Right lobe of liver (tissue), 6 donors: ENCODE measurements at places on chromosomes 12 and 14. TPM values are rescaled to one million over a fixed set of nuclear protein-coding genes. Genes with fewer than 3 reads are reported as not detected.

GRCh38 chr12:93968536-93969285, 179.7 kb upstream of the PLXNC1 start:
- DNase-seq = no peak
- no peak overlapping the region for H3K4me3 ChIP-seq
- no peaks in the 10 kb centered on the region for H3K36me3 ChIP-seq
- no peak overlapping the region for H3K27ac ChIP-seq

- H3K4me3 ChIP-seq = no peak overlapping the region
- H3K36me3 ChIP-seq = no peaks in the 10 kb centered on the region
- DNase-seq = no peak
- no peaks in the 10 kb centered on the region for H3K4me1 ChIP-seq
- no peaks in the 10 kb centered on the region for H3K27me3 ChIP-seq
- H3K27ac ChIP-seq = no peak overlapping the region
These were observed 926.7 kb downstream of the DIO2 start for GRCh38 chr14:79284621-79285020.

DNA sequence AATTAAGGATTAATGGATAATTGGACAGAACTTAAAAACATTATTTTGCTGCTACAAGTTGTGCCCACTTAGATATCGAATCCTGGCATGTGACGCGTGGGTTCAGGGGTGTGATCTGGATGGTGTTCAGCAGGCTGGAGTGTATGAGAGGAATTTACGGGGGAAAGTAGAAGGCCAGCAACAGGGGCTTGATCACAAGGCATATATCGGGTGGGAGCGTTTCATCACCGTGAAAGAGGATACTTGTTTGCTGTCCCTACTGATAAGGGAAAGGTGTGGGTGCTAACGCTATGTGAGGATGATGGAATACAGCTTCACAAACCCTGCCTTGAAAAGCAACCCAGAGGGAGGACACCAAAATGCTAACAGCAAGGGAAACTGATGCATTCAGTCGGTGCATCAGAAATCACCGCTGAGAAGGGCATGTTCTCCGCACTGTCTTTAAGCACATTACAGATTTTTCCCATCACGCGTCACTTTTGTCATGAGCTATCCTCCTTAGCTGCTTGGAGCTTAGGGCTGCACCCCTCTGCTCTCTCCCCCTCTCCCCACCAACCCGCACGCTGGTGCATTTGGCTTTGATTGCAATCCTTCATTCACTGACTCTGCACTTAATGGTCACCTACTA, 13.4 kb downstream of the HHIPL1 start:
- H3K4me3 ChIP-seq = no peak overlapping the region
- H3K36me3 ChIP-seq = no peaks in the 10 kb centered on the region
- H3K27ac ChIP-seq = no peak overlapping the region

- peak overlapping the region; percentile 86 for H3K4me3 ChIP-seq
- no peaks in the 10 kb centered on the region for H3K27me3 ChIP-seq
These were observed 44.4 kb upstream of the PNMA1 start for GRCh38 chr14:73758392-73759182.

DNA sequence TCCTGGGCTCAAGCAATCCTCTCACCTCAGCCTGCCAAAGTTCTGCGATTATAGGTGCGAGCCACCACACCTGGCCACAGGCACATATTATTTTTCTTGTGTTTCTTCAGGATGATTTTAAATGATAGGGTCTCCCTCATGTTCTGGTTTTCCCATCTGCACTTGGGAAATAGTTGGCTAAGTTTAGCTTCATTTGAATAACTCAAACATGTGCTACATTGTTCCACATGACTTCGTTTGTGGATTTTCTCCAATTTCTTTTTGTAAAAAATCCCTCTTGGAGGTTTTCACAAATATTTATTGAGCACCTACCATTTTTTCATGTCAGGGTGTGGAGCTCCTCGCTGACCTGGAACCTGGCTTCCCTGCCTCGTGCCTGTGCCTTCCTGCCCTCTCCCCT, 55.2 kb upstream of the GNPNAT1 start:
- peaks cover 21% of the 10 kb centered on the region for H3K4me1 ChIP-seq
- H3K27ac ChIP-seq = no peak overlapping the region
- H3K27me3 ChIP-seq = no peaks in the 10 kb centered on the region
- DNase-seq = no peak
- no peak overlapping the region for H3K4me3 ChIP-seq

GRCh38 chr14:86299994-86300393, 770.0 kb downstream of the FLRT2 start:
- H3K27ac ChIP-seq = no peak overlapping the region
- DNase-seq = no peak
- no peaks in the 10 kb centered on the region for H3K4me1 ChIP-seq
- no peak overlapping the region for H3K4me3 ChIP-seq
- H3K36me3 ChIP-seq = no peaks in the 10 kb centered on the region

GRCh38 chr12:96587691-96588090, 98.3 kb downstream of the CFAP54 start:
- H3K27ac ChIP-seq = no peak overlapping the region
- no peaks in the 10 kb centered on the region for H3K27me3 ChIP-seq
- DNase-seq = no peak
- no peaks in the 10 kb centered on the region for H3K4me1 ChIP-seq

The OASL gene
- 3.1 TPM for total RNA-seq

GRCh38 chr14:93880021-93880820, 46.9 kb upstream of the FAM181A start:
- H3K27me3 ChIP-seq = no peaks in the 10 kb centered on the region
- DNase-seq = no peak
- H3K27ac ChIP-seq = no peak overlapping the region
- H3K36me3 ChIP-seq = no peaks in the 10 kb centered on the region

The CLEC1B gene
- 10.5 TPM for total RNA-seq

DNA sequence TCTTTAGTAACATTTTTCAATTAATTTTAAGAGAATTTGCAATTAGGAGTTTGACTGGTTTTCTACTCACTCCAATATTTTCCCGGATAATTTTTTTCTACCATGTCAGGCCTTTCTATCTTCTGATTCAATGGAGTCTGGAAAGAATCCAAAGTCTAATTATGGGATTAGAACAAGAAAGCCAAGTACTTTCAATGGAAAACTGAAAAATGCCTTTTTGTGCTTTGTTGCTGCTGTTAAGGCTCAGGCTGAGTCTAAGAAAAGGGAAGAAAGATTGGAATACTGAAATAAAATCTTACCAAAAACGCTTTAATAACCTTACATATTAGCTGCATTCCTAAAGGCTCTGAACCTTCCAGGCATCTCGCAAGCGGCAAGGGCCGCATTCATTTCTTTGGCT, 24.4 kb upstream of the DHRS4 start:
- DNase-seq = no peak
- no peak overlapping the region for H3K4me3 ChIP-seq
- H3K36me3 ChIP-seq = no peaks in the 10 kb centered on the region
- peaks cover 9% of the 10 kb centered on the region for H3K4me1 ChIP-seq

The MYF6 gene
- total RNA-seq = not detected

GRCh38 chr12:76399040-76399439, 50.8 kb upstream of the BBS10 start:
- no peak overlapping the region for H3K4me3 ChIP-seq
- no peaks in the 10 kb centered on the region for H3K27me3 ChIP-seq
- no peak for DNase-seq
- H3K4me1 ChIP-seq = no peaks in the 10 kb centered on the region
- H3K36me3 ChIP-seq = no peaks in the 10 kb centered on the region

DNA sequence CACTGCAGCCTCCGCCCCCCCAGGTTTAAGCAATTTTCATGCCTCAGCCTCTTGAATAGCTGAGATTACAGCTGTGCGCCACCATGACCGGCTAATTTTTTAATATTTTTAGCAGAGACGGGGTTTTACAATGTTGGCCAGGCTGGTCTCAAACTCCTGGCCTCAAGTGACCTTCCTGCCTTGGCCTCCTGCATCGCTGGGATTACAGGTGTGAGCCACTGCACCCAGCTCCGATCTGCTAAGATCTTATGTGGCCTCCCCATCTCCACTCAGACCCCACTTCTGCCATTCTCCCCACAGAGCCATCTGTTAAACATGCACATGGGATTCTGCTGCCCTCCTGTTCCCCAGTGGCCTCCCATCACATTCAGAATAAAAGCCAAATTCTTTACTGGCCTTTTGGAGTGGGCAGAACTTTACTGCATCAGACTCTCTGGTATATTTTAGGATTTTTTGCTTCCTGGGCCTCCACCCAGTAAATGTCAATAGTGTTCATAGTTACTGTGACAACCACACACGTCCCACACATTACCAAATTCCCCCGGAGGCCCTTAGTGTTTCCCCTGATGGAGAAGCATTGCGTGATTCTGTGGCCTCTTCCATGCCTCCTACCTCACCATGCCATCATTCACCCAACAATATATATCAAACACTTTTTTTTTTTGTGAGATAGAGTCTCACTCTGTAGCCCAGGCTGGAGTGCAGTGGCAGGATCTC, 96.3 kb downstream of the PTPN11 start:
- DNase-seq = no peak
- no peak overlapping the region for H3K27ac ChIP-seq
- no peaks in the 10 kb centered on the region for H3K4me1 ChIP-seq
- no peaks in the 10 kb centered on the region for H3K27me3 ChIP-seq

GRCh38 chr12:116174006-116174405, 103.5 kb downstream of the MED13L start:
- no peaks in the 10 kb centered on the region for H3K27me3 ChIP-seq
- no peak for DNase-seq
- no peak overlapping the region for H3K4me3 ChIP-seq
- H3K27ac ChIP-seq = no peak overlapping the region
- no peaks in the 10 kb centered on the region for H3K36me3 ChIP-seq
- H3K4me1 ChIP-seq = no peaks in the 10 kb centered on the region

The SERPINA9 gene
- total RNA-seq = not detected

DNA sequence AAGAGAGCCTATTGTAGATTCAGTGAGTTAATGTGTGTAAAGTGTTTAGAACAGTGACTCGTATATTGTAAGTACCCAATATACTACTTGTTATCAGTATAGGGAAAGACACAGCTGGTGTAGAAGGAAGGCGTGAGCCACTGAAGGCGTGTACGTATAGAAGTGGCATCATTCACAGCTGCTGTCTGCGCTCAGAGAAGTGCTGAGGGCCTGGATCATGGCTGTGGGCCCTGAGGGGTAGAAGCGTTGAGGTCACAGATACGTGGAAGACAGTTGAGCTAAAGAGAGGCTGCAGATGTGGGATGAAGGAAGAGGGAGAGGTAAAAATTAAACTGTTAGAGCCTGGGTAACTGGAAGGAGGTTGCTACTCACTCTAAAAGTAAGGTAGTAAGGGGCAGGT, 5.9 kb downstream of the C12orf75 start:
- no peak overlapping the region for H3K27ac ChIP-seq
- H3K4me1 ChIP-seq = no peaks in the 10 kb centered on the region
- H3K36me3 ChIP-seq = no peaks in the 10 kb centered on the region

The CLEC6A gene
- total RNA-seq = not detected

- no peak overlapping the region for H3K4me3 ChIP-seq
- DNase-seq = no peak
- no peak overlapping the region for H3K27ac ChIP-seq
- H3K36me3 ChIP-seq = peaks cover 12% of the 10 kb centered on the region
- no peaks in the 10 kb centered on the region for H3K27me3 ChIP-seq
- H3K4me1 ChIP-seq = no peaks in the 10 kb centered on the region
These were observed 19.2 kb upstream of the CACNA2D4 start for GRCh38 chr12:1937481-1938224.

The BCL2L2 gene
- 12.8 TPM for total RNA-seq

- no peaks in the 10 kb centered on the region for H3K27me3 ChIP-seq
- no peak for DNase-seq
- H3K36me3 ChIP-seq = peaks cover under 1% of the 10 kb centered on the region
- no peak overlapping the region for H3K27ac ChIP-seq
- no peak overlapping the region for H3K4me3 ChIP-seq
- H3K4me1 ChIP-seq = no peaks in the 10 kb centered on the region
These were observed 27.5 kb downstream of the MDM1 start for GRCh38 chr12:68304626-68305025.

- DNase-seq = no peak
- no peak overlapping the region for H3K4me3 ChIP-seq
- no peaks in the 10 kb centered on the region for H3K27me3 ChIP-seq
These were observed 9.6 kb downstream of the BICDL1 start for GRCh38 chr12:119998471-119999245.

- H3K4me3 ChIP-seq = no peak overlapping the region
- H3K27ac ChIP-seq = no peak overlapping the region
- no peaks in the 10 kb centered on the region for H3K36me3 ChIP-seq
- no peaks in the 10 kb centered on the region for H3K27me3 ChIP-seq
These were observed 17.0 kb downstream of the ACSS3 start for GRCh38 chr12:81094718-81095360.

The RNU4-1 gene
- total RNA-seq = 1,055 TPM

GRCh38 chr12:538731-539539, 79.2 kb downstream of the B4GALNT3 start:
- no peak overlapping the region for H3K27ac ChIP-seq
- DNase-seq = no peak
- H3K36me3 ChIP-seq = no peaks in the 10 kb centered on the region
- no peaks in the 10 kb centered on the region for H3K4me1 ChIP-seq

DNA sequence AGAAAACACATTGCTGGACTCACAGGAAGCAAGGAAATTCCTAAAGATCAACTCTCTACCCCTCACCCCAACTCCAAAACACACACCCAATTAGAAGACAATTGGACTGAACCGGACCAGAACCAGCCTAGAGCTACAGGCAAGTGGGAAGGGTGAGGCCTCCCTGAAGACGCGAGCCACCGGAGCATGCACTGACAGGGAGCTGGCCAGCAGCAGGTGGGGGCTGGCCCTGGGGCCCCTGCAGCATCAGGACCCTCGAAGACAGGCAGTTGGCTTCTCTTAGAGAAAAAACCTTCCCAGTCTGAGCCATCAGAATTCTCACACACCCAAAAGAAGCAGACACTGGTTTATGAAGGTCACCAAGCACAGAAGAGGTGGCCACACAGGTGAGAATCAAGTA, 209.5 kb upstream of the DIO3 start:
- no peak overlapping the region for H3K27ac ChIP-seq
- no peak for DNase-seq
- no peaks in the 10 kb centered on the region for H3K36me3 ChIP-seq
- no peak overlapping the region for H3K4me3 ChIP-seq

DNA sequence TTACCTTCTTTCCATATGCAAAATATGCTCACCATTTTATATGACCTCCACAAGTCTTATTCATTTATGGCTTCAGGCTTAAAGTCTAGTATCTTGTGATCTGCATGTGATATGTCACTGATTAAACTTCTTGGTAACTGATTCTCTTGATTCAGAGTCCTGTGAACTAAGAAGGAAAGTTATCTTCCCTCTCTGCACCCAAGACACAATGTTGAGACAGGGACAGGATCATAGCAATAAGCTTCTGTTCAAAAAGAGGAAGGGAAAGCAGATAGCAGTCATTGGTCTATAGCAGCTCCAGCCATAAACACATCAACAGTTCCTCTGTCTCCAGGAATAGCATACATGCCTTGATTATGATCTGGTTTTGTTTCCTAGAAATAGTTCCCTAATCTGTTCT, 103.1 kb downstream of the UNC79 start:
- H3K4me3 ChIP-seq = no peak overlapping the region

GRCh38 chr14:24088095-24088494, 6.0 kb upstream of the PCK2 start:
- H3K27me3 ChIP-seq = no peaks in the 10 kb centered on the region
- H3K36me3 ChIP-seq = no peaks in the 10 kb centered on the region
- H3K4me3 ChIP-seq = no peak overlapping the region
- no peak for DNase-seq

The MSI1 gene
- not detected for total RNA-seq

The PTPRR gene
- total RNA-seq = not detected

The PRICKLE1 gene
- total RNA-seq = 0.86 TPM

GRCh38 chr12:95096852-95097251, 23.4 kb upstream of the NR2C1 start:
- no peak for DNase-seq
- H3K36me3 ChIP-seq = peaks cover 7% of the 10 kb centered on the region
- no peak overlapping the region for H3K27ac ChIP-seq
- H3K4me3 ChIP-seq = no peak overlapping the region

- peaks cover 77% of the 10 kb centered on the region for H3K4me1 ChIP-seq
- H3K36me3 ChIP-seq = no peaks in the 10 kb centered on the region
- peak within 1 kb of the TSS; percentile 58 for H3K4me3 ChIP-seq
These were observed at the start of gene TTC7B for GRCh38 chr14:90815822-90816662. TTC7B (minus strand) TSS chr14:90816430; CDS start chr14:90816295, 135 bp downstream.
